ENCODE measurements at places on chromosomes 11 and 22. TPM values are rescaled to one million over a fixed set of nuclear protein-coding genes. Genes with fewer than 3 reads are reported as not detected.

Gene APOA5
- not detected for polyA plus RNA-seq

Gene OR51E2
- polyA plus RNA-seq, result 0.79 TPM

Gene AGBL2
- polyA plus RNA-seq, result 2.2 TPM

Gene CRELD2
- 35.4 TPM for polyA plus RNA-seq

Gene UPK3A
- polyA plus RNA-seq, result not detected

Gene SEPTIN3
- polyA plus RNA-seq, result 0.22 TPM

Gene OLFML1
- 0.10 TPM for polyA plus RNA-seq

Gene MAJIN
- polyA plus RNA-seq, result not detected

Gene C22orf42
- polyA plus RNA-seq, result not detected

Gene C22orf31
- 0.12 TPM for polyA plus RNA-seq

Gene MMP12
- not detected for polyA plus RNA-seq

Gene POTEH
- polyA plus RNA-seq, result not detected

Gene PGR
- polyA plus RNA-seq, result not detected

Gene CSF2RB
- not detected for polyA plus RNA-seq

Gene APOBEC3B
- 12.5 TPM for polyA plus RNA-seq

Gene LINC01488
- not detected for polyA plus RNA-seq

Gene TYR
- polyA plus RNA-seq, result not detected

Gene KRTAP5-9
- not detected for polyA plus RNA-seq

Gene OR52I2
- polyA plus RNA-seq, result not detected

Gene GRIK4
- 0.55 TPM for polyA plus RNA-seq
